ENCODE measurements at places on chromosomes 2 and 18.
A peak's percentile ranks its signal among the peaks of the same experiment; 100 is the strongest.

DNA sequence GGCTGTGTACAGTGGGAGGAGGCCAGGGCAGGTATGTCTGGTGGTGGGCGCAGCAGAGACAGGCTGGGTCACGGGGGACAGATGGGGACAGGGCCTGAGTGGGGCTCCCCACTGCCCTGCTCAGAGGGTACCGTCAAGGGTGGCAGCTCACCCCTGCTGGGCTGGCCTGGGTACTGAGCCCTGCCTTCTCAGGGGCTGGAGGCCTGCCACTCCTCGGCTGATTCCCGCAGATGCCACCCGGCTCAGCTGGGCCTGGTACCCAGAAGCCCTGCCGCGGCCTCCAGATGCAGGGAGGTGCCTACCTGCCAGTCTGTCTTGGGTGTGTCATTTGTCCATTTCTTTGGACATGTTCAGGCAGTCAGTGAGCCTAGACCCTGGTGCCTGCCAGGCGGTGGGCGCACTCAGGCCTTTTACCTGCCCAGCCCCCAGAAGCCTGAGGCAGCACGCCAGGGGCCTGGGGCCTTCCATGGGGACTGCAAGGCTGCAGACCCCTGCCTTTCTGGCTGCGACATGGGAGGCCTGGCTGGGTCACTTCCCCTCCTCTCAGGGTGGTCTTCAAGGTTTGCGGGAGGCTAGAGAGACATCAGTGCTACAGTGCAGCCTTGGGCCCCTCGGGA, 3.3 kb downstream of the SNORC start:
- DNase-seq: no peak

- no peak for DNase-seq
Observed at GRCh38 chr18:3103576-3103975, 90.6 kb upstream of the LPIN2 start.

DNA sequence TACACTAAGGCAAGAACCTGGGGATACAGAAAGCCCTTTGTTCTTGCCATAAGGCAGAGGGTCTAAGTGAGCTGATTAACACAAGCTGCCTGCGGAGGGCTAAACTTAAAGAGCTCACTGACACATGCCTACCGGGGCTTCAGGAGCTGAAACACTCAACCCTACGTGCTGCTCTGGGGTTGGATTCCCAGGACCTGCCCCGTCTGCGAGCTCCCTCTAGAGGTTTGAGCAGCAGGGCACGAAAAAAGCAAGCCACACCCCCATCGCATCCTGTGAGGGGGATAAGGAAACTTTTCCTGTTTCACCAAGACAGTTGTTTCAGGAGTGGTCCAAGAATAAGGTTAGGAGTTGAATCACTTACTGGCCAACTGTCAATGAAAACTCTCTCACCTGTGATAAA, 562.1 kb downstream of the TMX3 start:
- no peak for DNase-seq

DNA sequence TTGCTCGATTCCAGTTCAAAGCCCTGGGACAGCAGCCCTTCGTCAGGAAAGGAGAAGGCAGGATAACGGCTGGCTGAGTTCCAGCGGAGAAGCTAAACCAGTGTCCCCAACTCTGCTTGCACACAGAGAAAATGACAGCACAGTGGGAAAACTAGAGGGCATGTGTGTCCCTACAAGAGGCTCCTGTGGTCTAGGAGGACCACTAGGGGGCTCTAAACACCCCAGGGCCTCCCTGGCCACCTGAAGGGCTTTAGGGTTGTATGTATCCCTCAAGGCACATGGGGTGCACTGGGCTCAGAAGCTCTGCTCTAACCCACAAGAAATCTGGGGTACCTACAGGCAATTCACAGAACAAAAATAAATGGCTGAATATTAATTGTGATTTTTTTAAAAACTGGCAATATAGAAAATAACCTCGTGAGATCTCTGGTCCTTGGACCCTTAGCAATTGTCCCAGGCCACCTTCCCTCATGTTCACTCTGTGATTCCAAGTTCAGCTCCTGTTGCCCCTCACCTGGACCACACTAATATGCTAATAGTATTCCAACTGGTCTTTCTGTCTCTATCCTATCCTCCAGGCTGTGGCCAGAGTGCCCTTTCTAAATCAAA, 17.5 kb downstream of the STAT1 start:
- peak; percentile 44 for DNase-seq
